OCI-LY7 (cell line): ENCODE measurements at places on chromosomes 5 and 9. TPM values are rescaled to one million over a fixed set of nuclear protein-coding genes. Genes with fewer than 3 reads are reported as not detected.
A peak's percentile ranks its signal among the peaks of the same experiment; 100 is the strongest.

Gene WDR38
- total RNA-seq = not detected in 2 replicates

- DNase-seq = no peak
Observed at GRCh38 chr9:112403614-112404201, 23.8 kb downstream of the HSDL2 start.

GRCh38 chr9:91845879-91846278 lies 104.1 kb downstream of the ROR2 start:
- no peak for DNase-seq

- DNase-seq = no peak
Observed at GRCh38 chr9:99561509-99561917, 260.2 kb upstream of the NR4A3 start.

GRCh38 chr5:177604656-177605055 lies 4.7 kb downstream of the B4GALT7 start:
- no peak for DNase-seq

Gene PTGER4
- 0.49 TPM in 1 of 2 replicates, not detected in the other for total RNA-seq

GRCh38 chr5:17069995-17070511 lies 134.0 kb upstream of the MYO10 start:
- DNase-seq = no peak

DNA sequence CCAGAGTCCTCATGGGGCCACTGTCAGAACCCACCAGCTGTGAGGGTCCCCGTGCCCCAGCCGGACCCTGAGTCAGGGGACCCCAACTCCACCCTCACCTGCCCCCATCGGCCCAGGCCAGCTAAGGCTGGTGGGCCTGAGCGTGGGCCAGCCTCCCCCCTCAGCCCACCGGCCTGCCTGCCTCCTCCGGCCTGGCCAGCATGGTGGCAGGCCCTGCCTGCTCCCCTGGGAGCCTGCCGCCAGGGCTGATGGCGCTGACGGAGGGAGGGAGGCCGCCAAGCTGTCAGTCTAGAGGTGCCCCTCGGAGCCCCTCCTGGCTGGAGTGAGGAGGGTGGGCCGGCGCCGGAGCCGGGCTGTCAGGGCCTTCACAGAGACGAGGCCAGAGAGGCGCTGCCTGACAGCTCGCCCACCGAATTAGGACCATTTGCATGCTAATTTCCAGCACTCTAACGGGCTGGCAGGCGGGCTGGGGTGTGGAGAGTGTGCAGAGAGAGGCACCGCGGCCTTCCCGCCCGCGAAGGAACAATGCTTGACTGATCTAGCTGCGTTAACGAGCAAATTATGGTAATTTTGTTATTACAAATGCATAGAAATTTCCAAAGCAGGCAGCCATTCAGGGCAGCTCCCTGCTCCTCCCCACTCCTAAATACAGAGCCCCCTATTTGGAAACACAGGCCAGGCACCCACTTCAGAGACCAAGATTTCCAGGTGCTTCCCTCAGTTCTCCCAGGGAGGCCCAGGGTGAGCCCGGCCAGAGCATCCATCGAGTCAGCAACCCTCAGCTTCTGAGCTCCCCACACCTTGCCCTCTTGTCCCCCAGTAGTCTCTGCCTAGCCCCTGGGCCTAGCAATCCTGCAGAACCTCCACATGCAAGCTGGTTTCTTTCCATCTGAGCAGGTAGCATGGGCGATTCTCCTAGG lies 169.3 kb downstream of the PAX5 start:
- peak; percentile 81 for DNase-seq

DNA sequence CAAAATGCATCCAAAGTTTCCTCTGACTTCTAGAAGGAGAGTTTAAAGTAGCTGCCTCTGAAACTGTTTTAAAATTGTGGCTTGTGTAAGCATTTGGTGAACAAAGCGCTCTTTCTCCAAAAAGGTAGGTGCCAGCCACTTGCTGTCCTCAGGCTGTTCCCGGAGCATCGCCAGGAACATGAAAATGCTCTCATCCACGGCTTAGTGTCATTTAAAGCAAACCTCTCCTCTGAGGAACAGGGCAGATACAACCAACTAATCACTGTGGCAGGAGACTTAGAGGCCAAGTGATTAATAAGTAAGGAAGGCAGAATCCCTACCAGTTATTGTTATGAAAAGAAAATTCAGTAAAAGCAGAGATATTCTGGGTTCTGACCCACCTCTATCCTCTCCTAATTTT lies 165.6 kb downstream of the DCP2 start:
- DNase-seq = no peak

GRCh38 chr9:110429453-110429852 lies 91.8 kb upstream of the TXNDC8 start:
- no peak for DNase-seq

GRCh38 chr5:77843570-77844372 lies 67.6 kb upstream of the TBCA start:
- no peak for DNase-seq

GRCh38 chr9:19785230-19785629 lies 3.6 kb downstream of the SLC24A2 start:
- no peak for DNase-seq

Gene TIFAB
- not detected in 2 replicates for total RNA-seq

DNA sequence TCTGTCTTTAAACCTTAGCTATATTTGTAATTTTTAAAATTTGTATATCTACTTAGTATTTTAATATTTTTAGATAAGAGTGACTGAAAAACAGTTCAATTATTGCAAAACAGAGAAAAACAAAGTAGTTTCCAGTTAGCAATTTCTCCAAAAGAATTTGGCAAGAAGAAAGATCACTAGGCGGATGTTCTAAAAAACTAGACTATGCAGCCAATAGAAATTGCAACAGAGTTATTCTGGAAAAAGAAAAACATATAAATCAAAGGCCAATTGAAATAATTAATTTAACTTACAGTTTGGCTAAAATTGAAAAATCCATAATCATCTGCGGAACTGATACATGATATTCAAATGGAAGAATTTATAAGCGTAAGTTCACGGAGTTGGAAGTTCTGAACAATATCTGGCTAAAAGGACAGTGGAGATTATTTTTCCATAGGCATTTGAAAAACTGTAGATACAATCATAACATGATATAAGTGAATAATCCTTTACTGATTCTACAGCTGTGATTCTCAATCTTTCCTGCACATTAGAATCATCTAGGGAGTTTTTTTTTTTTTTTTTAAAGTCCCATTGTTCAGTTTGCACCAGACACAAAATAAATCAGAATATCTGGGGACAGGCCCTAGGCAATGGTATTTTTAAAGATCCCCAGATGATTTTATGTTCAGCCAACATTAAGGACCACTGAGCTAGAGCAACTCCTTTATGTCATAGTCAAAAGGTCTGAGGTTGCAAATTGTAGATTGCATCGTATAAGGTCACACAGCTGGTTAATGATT lies 605.1 kb upstream of the DAB2 start:
- DNase-seq = no peak

GRCh38 chr5:161545344-161546094 lies 1.0 kb downstream of the GABRB2 start:
- peak; percentile 18 for DNase-seq

- DNase-seq = no peak
Observed at GRCh38 chr5:90638878-90639277, 80.3 kb downstream of the ADGRV1 start.

- DNase-seq = no peak
Observed at GRCh38 chr9:126775926-126776325, 28.9 kb upstream of the ZBTB43 start.

- no peak for DNase-seq
Observed at GRCh38 chr9:135267191-135267809, 179.8 kb downstream of the OLFM1 start.

DNA sequence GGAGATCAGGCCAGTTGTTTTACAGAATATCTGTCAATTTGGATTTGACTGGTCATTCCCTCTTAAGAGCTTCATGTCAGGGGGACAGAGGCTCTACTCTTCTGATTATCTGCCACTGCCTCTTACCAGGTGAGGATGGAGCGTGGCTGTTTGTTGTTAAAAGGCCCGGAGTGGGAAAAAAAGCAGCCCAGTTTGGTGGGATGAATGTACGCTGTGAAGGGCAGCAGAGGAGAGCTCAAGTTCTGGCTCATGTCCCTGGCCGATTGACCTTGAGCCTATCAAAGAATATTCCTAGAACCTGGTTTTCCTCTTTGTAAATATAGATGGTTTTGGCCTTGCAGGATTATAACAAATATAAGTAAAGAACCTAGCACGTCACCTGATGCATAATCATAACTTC lies 16.3 kb upstream of the SHB start:
- no peak for DNase-seq

GRCh38 chr9:15909297-15909696 lies 356.5 kb downstream of the CCDC171 start:
- no peak for DNase-seq

Gene SPINK4
- total RNA-seq = not detected in 2 replicates

Gene MARCHF3
- 5.4 and 7.3 TPM in 2 replicates for total RNA-seq

Gene NEUROG1
- total RNA-seq = not detected in 2 replicates

Gene TMEM267
- total RNA-seq = 17.8 and 22.0 TPM in 2 replicates

- DNase-seq = no peak
Observed at GRCh38 chr9:126504086-126504976, 109.4 kb upstream of the LMX1B start.

- DNase-seq = no peak
Observed at GRCh38 chr5:14716755-14717752, 52.5 kb downstream of the OTULIN start.
